ENCODE measurements at places on chromosomes 2 and 18.

DNA sequence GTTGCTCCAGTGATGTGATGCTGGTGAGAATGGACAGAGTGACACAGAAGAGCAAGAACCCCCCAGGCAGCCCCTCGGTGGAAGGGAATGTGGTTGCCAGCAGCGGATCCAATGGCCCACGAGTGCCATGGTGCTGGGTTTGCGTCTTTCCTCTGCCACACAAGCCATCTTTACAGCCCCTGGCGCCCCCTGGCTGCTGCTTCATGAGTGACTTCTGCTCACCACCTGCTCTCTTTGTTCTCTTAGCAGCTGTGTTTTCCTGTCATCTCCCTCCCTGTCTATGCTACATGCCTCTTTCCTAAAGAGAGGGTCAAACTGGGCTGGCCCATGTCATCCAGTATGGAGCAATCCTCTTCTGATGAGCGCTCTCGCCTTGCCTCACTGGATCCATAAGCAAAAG, 300.0 kb upstream of the SMIM21 start:
- no peak for ATAC-seq

DNA sequence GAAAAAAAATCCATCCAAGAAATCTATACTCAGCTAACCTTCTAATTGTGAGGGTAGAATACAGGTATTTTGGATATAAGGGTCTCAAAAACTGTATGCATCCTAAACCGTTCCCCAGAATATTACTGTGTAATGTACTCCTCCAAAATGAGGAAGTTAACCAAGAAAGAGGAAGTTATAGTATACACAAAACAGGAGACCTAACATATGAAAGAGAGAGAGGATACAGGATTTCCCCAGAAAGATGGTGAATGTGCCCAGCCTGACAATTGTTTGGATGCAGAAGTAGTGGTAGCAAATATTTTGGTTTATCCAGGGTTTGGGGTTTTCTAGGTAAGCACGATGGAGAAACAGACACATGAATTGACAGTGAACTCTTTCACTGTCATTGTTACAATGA, 50.6 kb downstream of the GALNT3 start:
- no peak for ATAC-seq

DNA sequence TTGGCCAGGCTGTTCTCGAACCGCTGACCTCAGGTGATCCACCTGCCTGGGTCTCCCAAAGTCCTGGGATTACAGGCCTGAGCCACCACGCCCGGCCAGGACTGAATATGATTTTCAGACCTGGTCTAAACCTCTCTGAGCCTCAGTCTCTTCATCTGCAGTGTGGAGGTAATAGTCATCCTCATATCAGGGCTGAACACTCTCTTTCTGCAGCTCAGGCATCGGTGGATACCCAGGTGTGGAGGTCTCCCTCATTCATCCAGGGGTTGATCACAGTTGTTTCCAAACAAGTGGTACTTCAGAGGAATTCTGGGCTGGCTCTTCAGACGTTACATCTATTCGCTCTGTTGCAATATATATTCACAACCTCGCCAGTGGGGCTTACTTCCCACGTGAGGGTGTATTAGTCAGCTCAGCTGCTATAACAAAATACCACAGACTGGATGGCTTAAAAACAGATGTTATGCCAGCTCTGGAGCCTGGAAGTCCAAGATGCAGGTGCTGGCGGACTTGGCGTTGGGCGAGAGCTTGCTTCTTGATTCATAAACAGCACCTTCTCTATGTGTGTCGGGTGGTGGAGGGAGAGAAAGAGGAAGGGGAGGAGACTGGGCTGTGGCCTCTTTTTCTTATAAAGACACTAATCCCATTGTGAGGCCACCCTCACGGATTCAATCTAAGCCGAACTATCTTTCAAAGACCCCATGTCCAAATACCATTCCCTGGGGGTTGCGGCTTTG, 2.9 kb upstream of the MBP start:
- no peak for ATAC-seq

DNA sequence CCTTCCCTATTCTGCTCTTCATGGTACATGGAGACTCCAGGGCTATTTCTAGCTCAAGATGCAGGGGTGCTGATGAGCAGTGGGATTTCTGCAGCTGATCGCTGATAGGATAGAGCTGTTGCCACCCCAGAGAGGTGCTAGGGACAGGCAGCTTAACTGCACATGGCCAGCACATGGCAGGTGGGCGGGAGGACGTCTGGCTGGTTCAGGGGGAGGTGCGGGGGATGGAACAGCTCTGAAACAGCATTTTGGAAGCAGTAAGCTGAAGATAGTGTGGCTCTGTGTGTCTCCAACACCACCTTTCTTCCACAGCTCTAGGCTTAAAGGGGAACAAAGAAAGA, 151.9 kb upstream of the PELI1 start:
- no peak for ATAC-seq

- ATAC-seq, result no peak
Measured at GRCh38 chr18:68865503-68865902, 67.6 kb downstream of the CCDC102B start.

DNA sequence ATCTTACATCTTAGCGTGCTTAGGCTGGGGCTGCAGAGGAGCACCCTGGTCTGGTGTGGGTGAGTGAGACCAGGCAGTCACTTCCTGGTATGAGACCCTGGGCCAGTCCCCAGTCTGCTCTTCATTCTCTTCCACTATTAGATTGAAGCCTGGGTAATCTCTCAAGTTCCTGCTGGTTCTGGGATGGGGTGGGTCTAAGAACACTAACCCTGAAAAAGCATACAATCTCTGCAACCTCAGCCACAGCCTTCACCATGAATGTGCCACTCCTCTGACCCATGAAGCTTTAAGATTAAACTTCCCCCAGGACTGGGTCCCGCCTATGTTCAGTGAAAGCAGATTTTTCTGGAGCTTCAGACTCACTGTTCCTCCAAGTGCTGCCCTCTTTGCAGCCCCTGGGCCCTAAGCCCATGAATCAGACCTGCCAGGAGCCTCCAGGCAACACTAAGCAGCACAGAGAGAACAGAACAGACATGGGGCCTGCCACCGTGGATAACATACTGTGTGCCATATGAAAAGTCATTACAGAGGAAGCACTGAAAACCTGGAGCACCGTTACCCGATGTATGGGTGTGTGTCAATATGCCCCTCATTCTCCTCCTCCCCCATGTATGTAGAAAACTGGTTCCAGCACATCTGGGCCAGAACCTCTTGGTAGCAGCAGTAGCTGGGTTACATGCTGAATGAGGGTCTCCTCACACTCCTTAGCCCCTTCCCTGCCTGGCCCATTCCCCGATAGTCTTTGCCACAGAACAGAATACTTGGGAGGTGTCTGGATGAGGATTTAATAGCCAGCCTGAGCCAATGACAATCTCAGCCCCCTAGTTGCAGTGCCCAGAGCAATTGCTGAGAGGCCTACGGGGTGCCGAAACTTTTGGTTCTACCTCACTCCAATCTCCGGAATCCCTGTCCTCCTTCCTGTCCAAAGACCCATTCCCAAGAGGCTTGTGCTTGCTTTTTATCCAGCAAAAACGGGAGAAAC, 2.7 kb upstream of the SIX2 start:
- no peak for ATAC-seq

- ATAC-seq, result no peak
Measured at GRCh38 chr2:33067598-33067997, 120.8 kb downstream of the LTBP1 start.

DNA sequence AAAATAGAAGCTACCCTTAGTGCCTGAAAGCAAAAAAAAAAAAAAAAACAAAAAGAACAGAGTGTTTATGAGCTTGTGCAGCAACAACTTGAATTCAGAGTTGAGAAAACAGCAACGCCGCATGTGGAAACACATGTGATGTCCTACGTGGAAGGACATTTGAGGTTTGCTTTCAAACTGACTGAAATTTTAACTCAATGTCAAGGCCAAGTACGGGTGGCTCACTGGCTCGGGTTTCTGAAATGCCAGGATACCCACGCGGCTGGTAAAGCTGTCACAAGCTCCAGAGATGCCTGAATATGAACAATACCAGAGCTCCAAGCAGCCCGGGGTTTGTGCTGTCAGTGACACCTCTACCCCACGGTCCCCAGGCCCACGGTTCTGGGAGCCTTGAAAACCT, 72.2 kb upstream of the THOC1 start:
- no peak for ATAC-seq

GRCh38 chr2:199315299-199316179, 142.2 kb downstream of the SATB2 start:
- no peak for ATAC-seq

- no peak for ATAC-seq
Measured at GRCh38 chr2:190822043-190822442, 58.6 kb upstream of the GLS start.

GRCh38 chr2:205524656-205525055, 157.6 kb upstream of the NRP2 start:
- no peak for ATAC-seq

GRCh38 chr2:77232909-77233425, 289.2 kb downstream of the LRRTM4 start:
- ATAC-seq, result no peak

GRCh38 chr2:71587509-71588073, 134.2 kb downstream of the DYSF start:
- ATAC-seq, result no peak

- ATAC-seq, result no peak
Measured at GRCh38 chr18:57806978-57807285, 3.8 kb upstream of the ATP8B1 start.

GRCh38 chr18:60664736-60665135, 292.2 kb upstream of the MC4R start:
- no peak for ATAC-seq

GRCh38 chr2:126685629-126686028, 29.7 kb downstream of the GYPC start:
- no peak for ATAC-seq

- peak; percentile 46 for ATAC-seq
Measured at GRCh38 chr2:233259730-233260129, 8.3 kb downstream of the ATG16L1 start.

DNA sequence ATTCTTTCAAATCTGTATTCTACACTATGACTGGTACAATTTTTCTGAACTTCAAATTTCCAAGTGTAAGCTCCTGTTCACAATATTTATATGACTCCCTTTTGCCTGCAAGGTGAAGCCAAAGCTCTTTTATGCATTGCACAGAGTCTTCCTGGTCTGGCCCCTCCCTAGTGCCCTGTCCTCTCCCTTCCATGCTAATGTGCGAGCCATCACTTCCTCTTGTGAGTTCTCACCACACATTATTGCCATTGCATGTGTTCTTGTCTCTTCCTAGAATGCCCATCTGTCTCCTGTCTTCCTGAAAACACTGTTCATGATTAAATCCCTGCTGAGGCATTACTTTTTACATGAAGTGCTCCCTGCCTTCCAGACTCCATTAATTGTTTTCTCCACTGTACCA, 169.9 kb downstream of the MC4R start:
- ATAC-seq, result no peak

GRCh38 chr2:1976112-1976511, 231.8 kb upstream of the PXDN start:
- ATAC-seq, result no peak

DNA sequence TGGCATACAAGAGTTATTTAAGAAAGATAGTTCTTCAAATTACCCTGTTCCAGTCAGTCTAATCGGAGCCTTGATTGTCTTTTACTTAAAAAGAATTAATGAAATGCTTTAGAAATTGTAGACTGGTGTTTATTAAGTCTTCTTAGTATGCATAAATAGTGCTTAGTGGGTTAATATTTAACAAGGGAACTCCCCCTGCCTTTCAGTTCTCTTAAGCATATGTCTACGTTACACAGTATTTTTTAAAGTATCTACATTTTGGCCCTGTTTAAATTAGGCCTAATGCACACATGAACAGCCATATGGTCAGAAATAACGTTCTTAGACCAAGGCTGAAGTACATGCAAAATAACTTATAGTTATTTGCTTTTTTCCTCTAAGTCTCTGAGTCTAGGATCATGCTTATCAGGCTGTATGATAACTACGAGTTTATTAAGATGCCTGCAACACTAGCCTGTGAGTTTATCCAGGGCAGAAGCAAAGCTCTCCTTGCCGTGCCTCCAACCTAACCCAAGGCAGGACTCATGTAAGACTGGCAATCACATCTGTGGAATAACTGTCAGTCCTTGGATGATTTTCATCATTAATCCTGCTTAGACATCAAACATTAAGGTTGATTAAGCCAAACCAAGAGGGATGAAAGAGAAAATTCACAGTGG, 6.7 kb downstream of the BCL2 start:
- ATAC-seq, result no peak

DNA sequence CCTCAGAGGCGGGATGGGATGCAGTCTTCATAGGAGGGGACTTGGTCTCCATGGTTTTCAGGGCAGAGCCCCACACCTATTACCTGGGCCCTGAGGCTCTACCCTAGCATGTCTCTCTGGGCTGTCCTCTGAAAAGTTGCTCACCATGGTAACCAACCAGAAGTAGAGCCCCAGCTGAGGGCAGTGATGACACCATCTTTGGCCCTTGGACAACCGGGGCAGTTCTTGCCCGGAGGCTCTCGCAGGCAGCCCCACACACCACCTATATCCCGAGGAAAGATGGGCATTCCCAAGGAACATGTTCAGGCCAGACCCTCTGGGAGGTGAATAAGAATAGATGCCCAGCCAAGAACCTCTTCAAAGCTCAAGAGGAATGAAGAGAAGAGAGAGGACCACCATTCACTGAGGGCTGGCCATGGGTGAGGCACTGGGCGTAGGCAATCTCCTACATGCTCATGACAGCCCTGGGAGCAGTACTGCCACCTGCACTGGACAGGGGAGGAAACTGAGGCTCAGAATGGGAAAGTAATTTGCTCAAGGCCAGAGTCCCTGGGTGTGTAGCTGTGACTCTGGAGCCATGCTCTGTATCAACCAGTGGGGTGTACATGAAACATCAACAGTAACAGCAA, 72.5 kb downstream of the HS1BP3 start:
- ATAC-seq, result no peak

GRCh38 chr2:100742277-100743254, 77.4 kb upstream of the NPAS2 start:
- peak; percentile 71 for ATAC-seq

DNA sequence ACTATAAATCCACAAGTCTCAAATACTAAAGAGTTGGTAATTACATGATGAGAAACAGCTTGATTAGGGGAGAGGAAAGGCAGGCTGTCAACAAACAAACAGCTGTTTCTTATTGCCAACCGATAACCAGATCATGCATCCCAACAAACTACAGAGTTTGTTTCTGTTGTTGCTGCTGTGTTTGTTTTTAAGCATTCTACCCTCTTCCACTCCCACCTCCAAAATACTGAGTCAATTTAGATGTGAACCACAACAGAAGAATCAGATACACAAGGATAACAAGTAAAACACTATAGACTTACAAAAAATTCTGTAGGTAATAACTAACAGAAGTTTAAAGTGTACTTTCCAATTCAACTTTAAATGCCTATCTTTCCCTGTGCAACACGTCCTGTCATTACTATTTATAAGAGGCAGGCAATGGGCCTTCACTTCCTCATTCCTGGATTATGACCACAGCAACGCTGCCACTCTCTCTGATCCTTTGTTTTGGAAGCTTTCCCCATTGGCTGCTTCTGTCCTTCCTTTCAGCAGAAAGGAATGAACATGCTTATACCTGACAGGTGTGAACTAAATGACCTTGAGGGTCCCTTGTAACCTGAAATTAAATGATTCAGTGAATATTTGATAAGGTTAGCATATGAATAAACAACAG, 152.0 kb downstream of the SRBD1 start:
- ATAC-seq, result no peak

- ATAC-seq, result no peak
Measured at GRCh38 chr2:149857344-149857743, 269.8 kb upstream of the MMADHC start.

- ATAC-seq, result peak; percentile 70
Measured at GRCh38 chr2:179268277-179268925, 3.8 kb upstream of the SESTD1 start.
